ENCODE measurements at places on chromosomes 6 and 20.

DNA sequence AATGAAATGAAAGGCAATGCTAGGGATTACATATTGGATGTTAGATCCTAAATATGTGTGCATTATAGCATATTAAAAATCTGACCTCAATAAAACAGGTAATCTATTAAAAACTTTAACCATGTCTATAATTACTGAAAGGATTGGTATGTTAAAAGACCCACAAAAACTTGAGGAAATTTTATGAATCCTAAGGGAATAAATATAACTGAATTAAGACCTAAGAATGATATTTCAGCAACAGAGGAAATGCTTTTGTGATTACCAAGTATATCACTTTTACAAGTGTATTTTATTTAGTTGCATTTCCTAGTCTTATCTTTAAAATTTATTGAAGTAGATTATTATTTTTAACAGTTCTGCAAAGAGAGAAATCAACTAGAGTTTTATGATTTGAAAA is 571.5 kb downstream of the HDGFL1 start:
- no peak for DNase-seq

GRCh38 chr6:89669002-89669401 is 30.5 kb upstream of the LYRM2 start:
- DNase-seq: no peak

DNA sequence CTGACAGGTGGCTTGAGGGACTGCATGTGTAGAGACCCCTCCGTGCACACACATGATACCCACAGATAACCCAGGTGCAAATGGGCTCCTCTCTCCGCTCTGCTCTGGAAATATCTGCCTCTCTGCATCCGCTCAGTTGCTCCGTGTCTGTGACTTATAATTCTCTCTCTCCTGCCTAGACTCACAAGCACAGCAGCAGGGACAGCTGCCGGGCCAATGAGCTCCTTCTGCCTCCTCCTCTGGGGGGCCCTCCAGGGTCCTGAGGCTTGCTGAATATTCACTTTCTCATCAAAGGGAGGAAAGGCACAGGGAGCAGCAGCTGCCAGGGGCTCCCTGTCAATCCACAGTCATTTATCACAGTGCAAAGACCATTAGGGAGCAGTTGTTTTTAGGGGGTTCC is 24.1 kb downstream of the LRFN2 start:
- no peak for DNase-seq

GRCh38 chr6:41531591-41532582 is 14.3 kb upstream of the FOXP4 start:
- DNase-seq: peak; percentile 39

DNA sequence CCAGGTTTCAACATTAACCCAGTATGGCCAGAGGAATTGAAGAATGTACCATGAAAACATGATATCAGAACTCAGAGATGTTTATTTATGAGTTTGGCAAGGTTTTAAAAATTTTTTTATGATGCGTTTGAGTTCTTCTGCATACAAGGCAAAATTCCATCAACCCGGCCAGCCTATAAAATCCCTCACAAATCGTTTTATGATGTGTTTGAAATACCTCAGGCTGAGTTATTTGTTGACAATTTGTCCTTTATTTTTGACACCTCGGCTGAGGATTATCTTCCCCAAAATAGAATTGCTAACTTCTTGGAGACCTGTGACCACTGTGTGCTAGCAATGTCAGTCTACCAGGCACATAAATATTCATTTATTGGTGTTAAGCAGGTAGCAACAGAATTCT is 91.9 kb upstream of the SLC24A3 start:
- DNase-seq: no peak

GRCh38 chr6:167157863-167158262 is at the start of gene GPR31:
Gene GPR31 (minus strand): TSS chr6:167157980. CDS start chr6:167157831, 149 bp downstream.
- DNase-seq: no peak

DNA sequence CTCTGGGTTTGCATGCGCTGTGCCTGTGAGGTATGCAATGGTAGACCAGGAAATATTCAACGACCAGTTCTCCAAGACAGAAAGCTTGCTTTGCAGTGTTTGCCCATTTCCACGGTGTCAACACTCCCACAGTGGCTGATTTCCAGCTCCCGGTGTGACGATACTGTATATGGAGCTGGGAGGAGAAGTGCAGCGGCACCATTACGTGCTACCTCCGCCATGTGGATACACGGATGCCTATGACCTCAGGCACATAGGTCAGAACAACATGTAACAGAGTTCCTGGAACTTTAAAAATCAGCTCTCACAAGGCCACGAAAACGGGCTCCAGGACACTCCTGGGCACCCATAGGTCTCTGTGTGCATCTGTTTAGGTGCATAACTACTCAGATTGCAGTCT is 51.1 kb downstream of the NFATC2 start:
- DNase-seq: no peak

DNA sequence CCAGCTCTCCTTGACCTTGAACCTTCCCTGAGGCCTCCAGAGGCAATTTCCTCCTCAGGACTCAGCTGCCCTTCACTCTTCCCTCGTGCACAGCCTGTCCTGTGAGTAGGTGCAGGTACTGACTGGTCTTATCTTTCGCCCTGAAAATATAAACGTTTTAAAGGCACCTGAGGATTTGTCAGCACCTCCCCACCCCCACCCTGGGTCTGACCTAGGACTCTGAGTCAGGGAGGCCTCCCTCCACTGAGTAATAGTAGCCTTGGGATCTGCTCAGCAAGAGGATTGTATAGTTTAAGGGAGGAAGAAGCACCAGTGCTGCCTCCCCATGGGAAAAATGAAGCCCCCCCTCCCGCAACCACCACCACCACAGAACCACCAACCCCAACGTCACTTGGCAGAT is 54.6 kb downstream of the PPARD start:
- DNase-seq: no peak

DNA sequence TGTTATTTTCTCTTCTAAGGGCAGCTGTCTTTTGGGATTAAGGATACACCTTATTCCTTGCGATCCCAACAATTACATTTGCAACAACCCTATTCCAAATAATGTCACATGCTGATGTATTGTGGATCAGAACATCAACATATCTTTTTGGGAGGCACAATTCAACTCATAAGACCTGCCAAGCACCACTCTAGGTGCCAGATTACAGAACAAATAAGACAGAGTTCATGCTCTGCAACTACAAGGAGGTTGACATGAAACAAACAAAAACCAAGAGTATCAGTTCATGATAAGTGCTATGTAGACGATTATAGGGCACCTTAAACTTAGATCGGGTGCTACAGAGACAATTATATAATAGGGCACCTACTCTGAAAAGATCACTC is 203.2 kb upstream of the SGK1 start:
- DNase-seq: no peak

GRCh38 chr6:14656078-14656521 is 538.5 kb downstream of the CD83 start:
- DNase-seq: no peak

GRCh38 chr20:60957621-60958020 is 294.4 kb upstream of the CDH4 start:
- no peak for DNase-seq

DNA sequence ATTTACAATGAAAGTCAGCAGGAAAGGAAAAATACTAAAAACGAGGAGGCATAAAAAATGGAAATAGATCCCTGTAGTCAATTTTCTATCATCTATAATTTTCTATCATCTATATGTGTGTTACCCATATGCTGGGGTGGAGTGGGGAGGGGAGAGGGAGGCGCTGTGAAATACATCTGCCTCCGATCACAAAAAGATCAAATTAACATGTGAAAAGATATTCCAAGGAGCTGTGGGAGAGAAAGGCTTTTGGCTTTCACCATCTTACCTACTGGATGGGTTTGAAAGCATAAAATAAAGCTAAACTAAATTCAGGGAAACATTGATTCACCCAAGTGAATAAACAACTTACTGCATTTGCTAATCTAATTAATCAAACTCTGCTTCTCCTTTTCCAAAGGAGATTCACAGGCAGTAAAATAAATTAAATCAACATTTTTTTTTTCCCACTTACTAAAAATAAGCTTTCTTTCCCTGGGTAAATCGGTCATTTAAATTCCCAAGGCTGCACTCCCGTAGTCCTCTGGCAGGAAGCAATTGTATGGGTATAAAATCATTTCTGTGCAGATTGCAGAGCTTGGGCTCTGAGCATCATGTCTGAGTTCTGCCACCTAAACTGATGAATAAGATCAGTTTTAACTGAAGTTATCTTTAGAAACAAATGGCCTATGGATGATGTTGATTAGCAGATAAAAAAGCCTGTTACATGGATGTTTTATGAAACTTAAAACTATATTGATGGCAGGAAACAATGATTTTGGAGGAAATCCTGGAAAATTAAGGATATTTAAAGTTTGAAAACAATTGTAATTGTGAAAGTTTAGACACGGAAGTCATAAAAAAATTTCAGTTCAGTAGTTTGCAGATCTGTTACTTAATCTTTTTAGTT is 147.9 kb downstream of the SOX4 start:
- no peak for DNase-seq

- DNase-seq: no peak
Measured at GRCh38 chr6:7445885-7446461, 56.4 kb downstream of the RIOK1 start.

DNA sequence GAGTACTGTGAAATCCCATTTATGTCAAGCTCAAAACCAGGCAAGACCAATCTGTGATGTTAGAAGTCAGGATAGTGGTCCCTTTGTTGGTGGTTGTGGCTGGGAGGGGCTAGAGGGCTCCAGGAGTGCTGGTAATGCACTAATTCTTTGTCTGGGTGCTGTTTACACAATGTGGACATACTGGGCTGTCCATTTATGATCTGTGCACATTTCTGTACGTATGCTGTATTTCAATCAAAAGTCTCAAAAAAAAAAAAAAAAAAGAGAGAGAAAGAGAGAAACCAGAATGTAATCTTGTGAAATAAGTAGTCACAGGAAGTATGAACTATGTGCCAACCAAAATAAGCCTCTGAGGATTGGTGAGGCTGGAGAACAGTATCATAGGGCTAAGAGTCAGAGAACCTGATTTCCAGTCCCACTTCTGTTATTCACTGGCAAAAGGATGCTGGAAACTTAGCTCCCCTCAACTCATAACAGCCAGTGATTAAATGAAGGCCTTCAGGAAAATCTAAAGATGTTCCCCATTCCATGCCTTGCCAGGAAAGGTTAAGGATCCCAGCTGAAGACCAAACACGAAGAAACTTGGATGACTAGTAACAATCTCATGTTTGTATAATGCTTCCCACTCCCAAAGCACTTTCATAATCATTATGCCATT is 19.6 kb upstream of the TRAM2 start:
- DNase-seq: no peak

DNA sequence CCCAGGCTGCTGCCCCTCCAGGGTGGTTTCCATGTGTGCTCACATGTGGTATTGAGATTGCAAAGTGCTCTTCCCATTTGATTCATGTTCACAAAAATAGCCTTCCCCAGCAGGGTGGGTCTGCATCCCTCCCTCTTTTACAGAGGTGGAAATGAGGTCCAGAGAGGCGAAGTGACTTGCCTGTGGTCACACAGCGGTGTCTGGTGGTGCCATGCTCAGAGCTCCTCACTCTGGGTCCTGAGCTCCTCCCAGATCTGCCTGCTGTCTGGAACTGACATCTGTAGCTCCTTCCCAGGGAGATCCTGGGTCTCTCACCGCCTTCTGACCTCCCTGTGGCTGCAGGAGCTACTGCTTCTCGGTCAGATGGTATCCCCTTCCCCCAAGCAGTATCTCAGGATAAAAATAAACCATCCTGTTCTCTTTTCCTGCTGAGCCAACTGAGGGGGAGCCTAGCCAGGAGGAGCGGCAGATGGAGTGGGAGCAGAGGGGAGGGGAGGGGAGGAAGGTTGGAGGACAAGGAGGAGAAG is 11.9 kb downstream of the CD40 start:
- DNase-seq: no peak

- no peak for DNase-seq
Measured at GRCh38 chr6:30554962-30555815, 1.1 kb downstream of the GNL1 start.

DNA sequence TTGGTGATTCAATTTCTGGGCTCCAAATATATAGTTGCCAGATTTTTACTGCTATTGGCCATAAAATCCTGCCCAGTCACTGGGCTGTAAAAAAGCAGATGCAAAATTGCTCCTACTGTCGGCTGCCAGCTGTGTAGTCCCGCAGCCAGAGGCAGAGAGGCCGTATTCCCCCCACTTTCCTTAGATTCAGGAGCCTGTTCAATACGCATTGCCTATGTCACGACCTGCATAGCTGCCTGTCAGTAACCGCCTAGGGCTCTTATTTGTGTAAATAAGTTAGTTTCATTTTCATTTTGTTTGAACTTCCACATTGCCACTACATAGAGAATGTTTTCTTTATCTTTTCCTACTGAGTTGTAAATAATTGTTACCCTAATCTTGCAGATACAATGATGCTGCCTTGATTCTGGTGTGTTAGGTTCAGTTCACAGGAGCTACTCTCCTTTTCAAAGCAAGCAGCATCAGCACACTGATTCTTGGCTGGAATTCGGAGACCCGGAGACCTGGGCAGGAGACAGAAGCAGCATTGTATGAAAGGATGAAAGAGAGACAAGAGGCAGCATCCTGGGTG is 46.0 kb upstream of the UST start:
- no peak for DNase-seq

- peak; percentile 64 for DNase-seq
Measured at GRCh38 chr6:158819213-158819976, at the start of gene EZR. Gene EZR (minus strand): TSS chr6:158819368. CDS start chr6:158818093, 1,275 bp downstream.

GRCh38 chr20:41222296-41222695 is 85.0 kb downstream of the PLCG1 start:
- no peak for DNase-seq

DNA sequence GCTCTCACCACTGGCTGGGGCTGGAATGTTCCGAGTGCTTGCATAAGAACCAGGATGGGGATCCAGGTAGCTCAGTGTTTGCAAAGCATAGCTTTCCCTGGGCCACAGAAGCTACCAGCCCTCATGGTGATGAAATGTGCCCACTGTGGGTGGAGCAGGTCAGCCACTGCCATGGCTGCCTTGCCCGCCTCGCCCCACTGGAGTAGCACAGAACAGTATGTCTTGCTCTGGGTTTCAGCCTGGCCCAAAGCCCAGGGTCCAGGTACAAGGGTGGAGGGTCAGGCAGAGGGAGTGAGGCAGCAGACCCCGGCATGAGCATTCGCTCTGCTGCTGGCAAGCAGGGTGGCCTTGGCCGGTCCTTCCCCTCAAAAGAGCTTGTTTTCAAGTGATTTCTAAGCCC is 34.7 kb downstream of the KCNK17 start:
- no peak for DNase-seq

DNA sequence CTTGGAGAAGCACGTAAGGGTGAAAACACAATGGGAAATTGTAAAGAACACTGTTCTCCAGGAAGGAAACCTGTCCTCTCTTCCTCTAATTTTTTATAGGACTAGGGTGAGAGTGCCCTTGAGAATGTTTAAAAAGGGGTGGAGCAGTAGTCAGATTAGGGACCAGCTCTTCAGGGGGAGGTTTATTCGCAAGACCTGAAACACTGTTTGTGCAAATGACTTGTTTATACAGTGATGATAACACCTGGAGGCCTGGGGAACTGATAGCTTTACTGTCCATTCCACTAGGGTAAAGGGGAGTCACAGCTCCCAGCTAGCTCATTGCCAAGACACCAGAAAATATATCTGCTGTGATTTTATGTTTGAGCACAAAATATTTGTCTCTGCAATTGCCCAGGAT is 8.1 kb upstream of the FUT9 start:
- no peak for DNase-seq

GRCh38 chr6:73368675-73369074 is 1.0 kb downstream of the OOEP start:
- no peak for DNase-seq
